ENCODE measurements at places on chromosomes 13 and 19.

GRCh38 chr19:8113017-8113416 is 36.4 kb downstream of the FBN3 start:
- DNase-seq: no peak

DNA sequence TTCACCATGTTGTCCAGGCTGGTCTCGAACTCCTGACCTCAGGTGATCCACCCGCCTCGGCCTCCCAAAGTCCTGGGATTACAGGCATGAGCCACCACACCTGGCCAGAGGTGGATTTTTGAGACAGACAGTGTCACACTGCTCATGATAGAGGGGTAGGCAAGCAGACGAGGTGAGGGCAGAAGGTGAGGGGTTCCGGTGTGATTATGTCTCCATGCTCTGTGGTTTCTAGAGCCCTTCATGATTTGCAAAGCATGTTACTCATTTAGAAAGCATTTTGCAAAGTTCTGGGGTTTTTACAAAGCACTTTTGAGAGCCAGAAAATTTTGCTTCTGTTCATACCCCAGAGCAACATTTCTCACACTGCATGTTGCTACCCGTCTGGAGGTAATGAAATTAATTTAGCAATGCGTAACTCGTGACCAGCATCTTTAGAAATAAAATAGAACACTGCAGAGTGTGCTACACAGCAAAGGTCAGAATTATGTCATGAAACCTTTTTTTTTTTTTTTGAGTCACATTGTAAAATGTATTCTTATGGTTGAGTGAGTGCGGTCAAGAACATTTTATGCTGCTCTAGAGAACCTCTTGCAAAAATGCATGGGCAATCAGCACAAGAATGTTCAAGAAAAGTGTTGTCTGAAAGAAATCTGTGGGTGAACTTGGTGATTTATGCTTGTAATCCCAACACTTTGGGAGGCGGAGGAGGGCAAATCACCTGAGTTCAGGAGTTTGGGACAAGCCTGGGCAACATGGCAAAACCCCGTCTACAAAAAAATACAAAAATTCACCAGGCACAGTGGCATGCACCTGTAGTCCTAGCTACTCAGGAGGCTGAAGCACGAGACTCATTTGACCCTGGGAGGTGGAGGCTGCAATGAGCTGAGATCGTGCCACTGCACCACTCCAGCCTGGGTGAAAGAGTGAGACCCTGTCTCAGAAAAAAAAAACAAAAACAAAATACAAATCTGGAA is 58.0 kb downstream of the MAP4K1 start:
- no peak for DNase-seq

DNA sequence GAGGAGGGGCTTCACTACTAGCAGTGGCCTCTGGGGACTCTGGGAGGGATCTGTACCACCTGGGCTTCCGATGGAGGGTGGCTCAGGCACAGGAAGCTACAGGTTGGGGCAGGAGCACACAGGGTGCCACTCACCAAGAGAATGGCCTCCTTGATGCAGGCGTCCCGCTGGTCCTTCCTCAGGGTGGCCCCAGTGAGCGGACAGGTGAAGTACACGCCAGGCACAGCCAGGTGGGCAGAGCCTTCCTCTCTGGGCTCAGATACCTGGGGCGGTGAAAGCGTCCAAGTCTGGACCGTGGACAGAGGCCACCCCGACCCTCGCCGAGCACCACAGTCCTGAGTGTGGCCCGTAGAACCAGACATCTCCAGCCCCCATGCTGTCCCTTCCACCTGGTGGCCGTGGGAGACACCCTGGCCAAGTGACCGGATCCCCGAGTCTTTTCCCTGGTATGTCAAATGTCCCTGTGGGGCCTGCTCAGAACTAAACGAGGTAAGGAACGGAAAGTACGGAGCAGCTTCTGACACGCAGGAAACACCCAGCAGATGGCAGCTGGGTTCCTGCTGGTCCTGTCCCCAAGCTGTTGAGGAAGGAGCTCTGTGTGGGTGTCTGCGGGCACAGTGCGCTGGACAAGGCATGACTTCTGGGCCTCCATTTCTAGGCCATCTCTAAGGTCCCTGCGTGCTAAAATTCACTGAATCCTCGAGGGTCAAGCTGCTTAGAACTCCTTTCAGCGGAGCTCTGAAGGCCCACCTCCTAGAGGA is 5.2 kb downstream of the UBXN6 start:
- DNase-seq: no peak

DNA sequence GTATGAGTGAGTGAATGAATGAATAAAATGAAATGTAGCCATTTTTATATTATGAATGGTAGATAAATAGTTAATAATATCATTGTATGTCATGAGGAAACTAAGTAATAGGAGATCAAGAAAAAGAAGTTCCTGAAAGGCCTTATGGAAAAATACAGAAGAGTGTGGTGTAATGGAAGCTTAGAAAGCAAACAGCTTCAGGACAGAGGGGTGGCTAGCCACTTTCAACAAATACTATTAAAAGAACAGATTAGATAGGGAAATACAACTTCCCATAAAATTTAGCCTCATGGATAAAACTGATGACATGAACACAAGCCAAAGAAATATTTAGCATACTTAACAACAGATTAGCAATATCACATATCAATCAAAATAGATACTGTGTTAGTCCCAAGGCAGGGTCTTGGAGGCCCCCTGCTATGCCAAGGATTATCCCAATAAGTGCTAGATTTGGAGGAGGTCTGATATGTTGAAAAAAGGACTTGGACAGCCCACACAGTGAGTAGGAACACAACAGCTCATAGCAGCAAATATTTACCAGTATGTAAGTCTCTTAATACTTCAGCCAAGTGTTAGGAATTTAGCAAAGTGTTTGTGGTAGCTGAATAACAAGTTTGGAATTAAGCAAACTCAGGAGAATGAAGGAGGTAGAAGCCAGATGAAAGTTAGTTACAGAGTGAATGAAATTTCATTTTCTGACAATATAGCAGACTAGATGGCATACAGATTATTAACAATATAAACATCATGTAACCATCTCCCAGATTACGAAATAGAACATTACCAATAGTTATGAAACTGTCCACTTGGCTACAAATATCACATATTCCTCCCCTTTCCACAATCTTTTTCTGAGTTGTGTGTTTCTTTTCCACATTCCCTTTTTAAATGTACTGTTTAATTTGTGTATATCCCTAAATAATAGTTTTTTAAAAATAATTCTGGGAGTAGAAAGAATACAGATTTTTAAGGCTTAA is 1632.0 kb downstream of the PCDH9 start:
- DNase-seq: no peak

- DNase-seq: no peak
Observed at GRCh38 chr13:61408571-61408970, 7.1 kb downstream of the PCDH20 start.

- no peak for DNase-seq
Observed at GRCh38 chr13:88257706-88258105, 586.5 kb downstream of the SLITRK5 start.

DNA sequence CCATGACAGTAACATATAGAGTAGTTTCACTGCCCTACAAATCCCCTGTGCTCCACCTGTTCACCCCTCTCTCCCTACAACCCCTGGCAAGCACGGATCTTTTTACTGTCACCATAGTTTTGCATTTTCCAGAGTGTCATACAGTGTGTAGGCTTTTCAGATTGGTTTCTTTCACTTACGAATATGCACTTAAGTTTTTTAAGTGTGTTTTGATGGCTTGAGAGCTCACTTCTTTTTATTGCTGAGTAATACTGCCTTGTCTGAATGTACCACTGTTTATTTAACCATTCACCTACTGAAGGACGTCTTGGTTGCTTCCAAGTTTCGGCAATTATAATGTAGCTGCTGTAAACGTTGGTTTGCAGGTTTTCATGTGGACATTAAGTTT is 175.1 kb downstream of the ITGBL1 start:
- no peak for DNase-seq

GRCh38 chr13:30776661-30777060 is 41.3 kb downstream of the ALOX5AP start:
- DNase-seq: no peak

GRCh38 chr13:40622761-40623160 is 43.7 kb downstream of the FOXO1 start:
- no peak for DNase-seq

DNA sequence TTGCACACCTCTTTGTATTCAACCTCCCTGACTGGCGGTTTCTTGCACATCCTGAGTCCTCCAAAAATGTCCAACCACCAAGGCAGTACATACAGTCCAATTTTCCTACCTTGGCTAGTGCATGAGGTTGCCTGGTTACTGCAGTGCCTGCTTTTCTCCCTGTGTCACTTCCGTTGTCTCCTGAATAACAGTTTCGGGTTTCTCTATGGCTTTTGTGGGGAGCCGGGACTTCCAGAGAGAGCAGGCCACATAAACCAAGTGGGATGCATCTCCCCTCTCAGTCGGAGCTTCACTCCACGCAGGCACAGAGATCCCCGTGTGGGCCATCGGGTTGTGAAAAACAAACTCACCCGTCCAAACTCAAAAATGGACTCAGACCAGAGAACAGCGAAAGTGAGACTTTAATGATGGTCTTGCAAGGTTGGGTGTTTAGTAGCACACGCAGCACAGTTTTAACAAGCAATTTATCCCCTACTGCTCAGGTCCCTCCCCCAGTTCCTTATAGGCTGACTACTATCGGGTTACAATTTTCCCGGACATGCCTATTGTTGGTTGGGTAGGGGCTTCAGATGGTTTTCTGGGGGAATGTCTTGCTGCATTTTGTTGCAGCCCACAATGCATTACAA is 173.1 kb downstream of the POU4F1 start:
- no peak for DNase-seq

- DNase-seq: no peak
Observed at GRCh38 chr19:46604781-46605355, 3.7 kb downstream of the CALM3 start.

DNA sequence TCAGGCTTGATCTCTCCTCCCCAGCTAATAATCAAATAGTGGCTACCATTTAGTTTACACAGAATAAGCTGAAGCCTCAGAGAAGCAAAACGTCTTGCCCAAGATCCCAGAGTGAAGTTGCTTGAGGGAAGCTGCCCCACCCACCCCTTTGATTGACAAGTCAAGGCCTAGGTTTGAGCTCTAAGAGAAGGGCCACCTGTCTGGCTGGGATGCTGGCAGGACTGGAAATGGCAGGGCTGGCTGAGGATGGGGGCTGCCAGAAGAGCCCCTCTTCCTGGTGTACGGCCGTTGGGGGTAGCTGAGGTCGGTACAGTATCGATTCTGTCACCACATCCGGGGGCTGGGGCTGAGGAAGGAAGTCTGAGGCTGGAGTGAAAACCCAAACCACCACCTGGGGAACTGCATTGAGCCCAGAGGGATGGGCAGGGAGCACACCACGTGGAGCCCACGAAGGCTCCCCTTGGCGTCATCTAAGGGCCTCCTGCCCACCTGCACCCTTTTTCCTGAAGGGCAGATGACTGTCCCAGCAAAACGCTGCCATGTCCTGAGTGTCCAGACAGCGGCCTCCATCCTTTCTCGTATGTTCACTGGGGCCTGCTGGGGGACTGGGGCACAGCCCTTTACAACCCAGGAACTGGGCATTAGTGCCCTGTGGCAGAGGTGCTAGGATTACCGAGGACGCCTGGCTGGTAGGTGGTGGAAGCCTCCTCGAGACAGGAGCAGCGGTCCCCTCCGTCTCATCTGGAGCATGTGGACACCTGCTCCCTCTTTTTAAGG is 1.4 kb upstream of the PRKD2 start:
- DNase-seq: peak; percentile 78

DNA sequence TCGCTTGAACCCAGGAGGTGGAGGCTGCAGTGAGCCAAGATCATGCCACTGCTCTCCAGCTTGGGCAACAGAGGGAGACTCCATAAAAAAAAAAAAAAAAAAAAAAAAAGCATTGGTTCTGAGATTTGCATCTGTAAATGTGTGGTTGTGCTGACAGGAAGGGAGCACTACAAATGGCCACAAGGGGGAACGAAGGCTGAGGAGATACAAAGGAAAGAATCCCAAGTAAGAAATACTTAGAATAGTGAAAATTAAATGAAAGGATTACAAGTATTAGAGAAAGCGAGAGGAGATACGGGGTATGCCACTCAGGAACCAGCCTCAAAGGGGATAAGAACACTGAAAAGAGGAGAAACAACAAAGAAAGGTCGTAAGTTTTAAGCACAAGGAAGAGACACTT is 284.9 kb downstream of the KLF12 start:
- no peak for DNase-seq

GRCh38 chr13:27622102-27622820 is 569 bp downstream of the POLR1D start:
- no peak for DNase-seq

GRCh38 chr13:75811841-75812240 is 175.7 kb downstream of the LMO7 start:
- DNase-seq: no peak

DNA sequence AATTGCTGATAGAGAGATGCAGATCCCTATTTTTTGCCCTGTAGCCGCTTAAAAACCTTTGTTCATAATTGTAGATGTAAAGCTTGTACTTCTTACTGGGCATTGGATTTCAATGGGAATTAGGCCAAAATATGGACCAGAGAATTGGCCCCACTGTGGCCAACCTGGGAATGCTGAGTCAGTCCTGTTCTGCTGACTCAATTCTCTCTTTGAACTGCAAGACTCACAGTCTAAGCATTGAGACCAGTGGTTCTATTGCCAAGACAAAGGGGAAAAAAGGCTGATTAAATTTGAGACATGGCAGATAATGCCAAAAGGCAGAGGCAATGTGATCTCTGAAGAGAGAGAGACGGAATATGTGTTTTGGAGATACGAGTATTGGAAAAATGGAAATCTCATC is 72.5 kb upstream of the UBL3 start:
- DNase-seq: no peak

DNA sequence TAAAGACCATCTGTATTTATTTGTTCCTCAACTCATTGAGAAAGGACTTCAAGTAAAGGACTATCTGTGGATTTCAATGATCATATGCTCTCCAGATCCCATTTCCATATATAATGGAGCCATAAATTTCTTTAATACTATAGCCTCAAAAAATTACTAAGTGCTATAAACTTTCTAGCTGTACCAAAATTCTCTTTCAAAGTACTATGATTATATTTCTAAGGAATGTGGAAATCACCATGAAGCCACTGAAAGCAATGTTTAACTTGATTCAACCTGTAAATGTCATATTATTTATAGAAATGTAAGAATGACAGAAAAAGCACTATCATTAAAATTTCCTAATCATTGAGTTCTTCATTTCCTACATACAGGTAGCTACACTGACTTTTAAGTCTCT is 20.7 kb downstream of the TBC1D4 start:
- no peak for DNase-seq

DNA sequence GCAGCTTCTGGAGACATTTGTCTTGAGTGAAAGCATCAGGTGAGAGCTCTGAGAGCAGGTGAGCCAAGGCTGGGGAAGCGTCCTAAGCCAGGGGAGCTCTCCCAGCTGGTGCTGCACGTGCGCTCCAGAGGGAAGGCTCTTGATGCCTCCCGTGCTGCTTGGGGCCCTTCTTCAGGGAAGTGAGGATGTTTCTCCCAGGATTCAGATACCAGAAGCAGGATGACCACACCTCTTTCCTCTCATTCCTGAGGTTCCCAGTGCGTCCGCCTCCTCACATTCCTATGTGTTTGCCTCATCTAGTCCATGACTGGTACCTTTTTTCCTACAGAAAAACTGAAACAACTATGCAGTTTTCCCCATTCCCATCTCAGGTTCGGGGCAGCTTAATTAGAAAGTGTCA is 231.0 kb upstream of the IRS2 start:
- DNase-seq: no peak

Measured in CD4-positive, alpha-beta T cell treated with Interferon alpha-2 for 1 hour (primary cell).